T-cell (primary cell): ENCODE measurements at places on chromosomes 2 and 18.

DNA sequence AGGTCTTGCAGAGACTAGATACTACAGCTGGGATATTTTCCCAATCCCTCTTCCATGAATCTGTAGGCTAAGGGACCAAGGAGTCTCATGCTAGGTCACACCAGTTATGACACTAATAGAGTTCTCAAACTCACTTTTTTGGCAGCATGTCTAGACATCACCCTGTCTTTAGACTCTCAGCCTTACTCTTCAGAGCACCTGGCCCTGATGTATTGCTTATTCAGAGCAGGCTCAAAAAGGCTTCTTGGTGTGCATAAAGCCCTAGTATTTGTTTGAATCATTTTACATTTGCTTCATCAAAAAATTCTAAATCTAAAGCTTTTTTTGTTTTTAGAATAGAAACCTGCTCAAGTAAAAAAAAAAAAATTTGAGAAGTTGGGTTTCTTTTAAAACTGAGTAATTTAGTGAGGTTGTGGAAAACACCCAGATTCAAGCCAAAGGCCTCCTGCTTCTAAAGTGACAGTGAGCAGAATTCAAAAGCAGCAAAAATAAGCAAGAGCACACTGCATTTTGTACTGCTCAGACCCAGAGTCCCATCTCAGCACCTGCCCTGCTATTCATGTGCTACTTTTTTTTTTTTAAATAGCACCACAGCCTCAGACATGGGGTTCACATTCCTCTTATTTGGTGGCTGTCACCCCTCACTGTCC lies 18.0 kb upstream of the DNAH6 start:
- DNase-seq = no peak

DNA sequence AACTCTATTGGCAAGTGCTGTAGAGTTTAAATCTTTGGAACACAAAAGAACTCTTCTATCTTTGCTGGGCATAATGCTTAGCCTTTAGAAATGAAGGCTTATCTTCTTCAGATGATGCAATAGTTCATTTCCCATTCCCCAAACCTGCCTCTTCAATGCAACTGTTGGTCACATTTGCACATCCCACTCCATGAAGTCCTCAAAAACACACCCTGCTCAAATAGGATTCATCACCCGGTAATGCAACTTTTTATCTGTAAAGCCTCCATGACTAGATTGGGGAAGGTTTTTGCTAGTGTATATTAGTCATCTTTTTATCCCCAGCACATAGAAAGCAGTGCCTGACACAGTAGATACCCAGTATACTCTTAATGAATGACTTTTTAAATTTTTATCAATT lies 376.4 kb downstream of the RBM43 start:
- no peak for DNase-seq

DNA sequence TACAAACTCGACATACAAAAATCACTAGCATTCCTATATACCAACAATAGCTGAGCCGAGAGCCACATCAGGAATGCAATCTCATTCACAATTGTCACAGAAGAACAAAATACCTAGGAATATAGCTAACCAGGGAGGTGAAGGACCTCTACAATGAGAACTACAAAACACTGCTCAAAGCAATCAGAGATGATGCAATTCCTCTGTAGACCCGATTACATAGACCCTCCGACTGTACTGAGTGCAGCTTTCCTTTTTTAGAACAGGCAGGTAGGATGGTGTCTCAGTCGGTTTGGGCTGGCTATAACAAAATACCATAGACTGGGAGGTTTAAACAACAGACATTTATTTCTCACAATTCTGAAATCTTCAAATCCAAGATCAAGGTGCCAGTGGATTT lies 139.5 kb upstream of the REV1 start:
- DNase-seq = no peak

- no peak for DNase-seq
Observed at GRCh38 chr18:70496353-70497294, 207.8 kb downstream of the SOCS6 start.

DNA sequence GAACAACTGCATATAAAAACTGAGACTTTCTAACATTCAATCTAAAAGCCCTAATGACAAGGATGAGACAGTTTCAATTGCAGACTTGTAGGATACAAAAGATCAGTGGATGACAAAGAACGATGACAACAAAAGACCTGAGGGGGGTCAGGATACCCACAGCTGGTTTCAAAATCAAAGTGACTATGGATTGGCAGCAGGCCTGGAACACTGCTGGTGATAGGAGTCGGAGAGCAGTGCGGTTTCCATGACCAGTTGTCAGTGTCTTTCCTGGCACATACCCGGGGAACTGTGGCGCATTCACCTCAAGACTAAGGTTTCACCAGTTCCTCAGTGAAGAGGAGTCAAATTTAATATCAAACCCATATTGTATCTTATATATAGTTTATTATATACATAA lies 42.0 kb downstream of the EHD3 start:
- no peak for DNase-seq

DNA sequence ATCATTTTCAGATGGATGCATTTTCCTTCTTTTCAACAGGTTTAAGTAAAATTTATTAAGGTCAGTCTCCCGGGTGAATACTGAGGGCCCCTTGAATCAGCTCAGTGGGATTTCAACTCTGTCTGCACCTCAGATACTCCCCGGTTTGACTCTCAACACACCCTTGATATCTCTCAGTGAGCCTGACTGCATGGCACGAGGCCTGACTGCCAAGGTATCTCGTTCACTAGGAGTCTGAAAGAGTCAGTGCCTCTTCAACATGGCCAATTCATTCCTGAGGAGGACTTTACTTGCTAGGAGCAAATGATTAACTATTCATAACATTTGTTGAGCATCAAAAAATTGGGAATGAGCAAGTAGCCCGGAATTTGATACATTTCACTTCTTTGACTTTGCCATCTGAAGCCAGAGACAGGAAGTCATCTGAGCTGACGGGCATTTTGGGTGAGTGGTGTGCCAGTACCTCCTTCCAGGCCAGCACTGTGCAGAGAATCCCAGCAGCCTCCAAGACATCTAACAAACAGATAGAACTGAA lies 81.0 kb downstream of the VAPA start:
- DNase-seq = no peak

DNA sequence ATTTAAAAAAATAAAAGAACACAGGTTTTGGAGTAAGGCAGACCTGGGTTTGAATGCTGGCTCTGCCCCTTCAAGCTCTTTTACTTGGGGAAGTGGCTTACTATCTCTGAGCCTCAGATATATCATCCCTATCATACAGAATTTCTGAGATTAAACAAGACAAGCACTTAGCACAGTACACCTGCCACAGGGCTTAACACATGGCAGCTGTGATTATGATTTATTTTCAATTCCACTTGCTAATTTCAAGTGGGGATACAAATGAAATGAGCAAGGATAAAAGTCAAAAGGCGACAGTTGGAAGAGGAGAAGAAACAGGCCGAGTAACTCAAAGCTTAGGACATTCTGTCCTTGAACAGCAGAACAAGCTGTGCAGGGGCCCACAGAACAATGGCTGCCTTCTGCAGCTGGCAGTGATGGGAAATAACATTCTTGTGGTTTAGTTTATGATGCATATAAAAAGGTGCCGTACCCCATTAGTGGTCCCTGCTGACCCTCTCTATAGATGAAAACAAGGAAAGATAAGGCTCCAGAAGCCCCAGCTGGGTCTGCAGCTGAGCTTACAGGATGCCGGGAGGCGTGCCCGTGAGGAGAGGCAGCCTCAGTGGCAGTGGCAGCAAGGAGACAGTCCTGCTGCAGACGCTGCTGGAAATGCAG lies 45.3 kb downstream of the KIF3C start:
- no peak for DNase-seq

DNA sequence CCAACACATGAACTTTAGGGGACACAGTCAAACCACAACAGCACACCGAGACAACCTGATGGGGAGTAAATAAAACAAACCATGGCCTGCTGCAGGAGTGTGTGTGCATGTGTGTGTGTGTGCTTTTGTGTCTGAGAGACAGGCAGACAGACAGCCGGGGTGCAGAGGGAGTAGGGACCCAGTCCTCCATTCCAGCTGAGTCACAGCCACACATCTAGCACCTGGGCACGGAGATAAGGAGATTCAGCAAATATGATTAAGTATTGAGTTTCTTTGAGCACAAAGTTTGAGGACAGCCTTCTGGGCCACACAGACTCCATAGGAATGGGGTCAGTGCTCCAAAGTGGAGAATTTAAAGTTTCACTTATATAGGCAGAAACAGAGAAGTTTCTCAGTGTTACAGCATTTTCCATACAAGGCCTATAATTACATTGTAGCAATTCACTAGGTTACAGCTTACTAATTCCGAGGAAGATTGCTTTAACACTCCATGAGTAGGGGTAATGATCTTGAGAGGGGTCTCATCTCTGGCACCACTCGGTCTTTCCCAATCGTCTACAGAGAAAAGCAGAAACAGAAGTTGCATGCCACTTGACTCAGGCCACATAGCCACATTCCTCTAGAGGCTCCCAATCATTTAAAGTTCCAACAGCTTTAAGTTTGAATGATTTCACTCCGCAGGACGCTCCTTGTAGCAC lies 30.8 kb upstream of the PRLH start:
- no peak for DNase-seq

- DNase-seq = no peak
Observed at GRCh38 chr2:223051693-223052289, at the start of gene KCNE4. TSS of gene KCNE4 (plus strand) at chr2:223052190. CDS start at chr2:223052831, 641 bp downstream.

DNA sequence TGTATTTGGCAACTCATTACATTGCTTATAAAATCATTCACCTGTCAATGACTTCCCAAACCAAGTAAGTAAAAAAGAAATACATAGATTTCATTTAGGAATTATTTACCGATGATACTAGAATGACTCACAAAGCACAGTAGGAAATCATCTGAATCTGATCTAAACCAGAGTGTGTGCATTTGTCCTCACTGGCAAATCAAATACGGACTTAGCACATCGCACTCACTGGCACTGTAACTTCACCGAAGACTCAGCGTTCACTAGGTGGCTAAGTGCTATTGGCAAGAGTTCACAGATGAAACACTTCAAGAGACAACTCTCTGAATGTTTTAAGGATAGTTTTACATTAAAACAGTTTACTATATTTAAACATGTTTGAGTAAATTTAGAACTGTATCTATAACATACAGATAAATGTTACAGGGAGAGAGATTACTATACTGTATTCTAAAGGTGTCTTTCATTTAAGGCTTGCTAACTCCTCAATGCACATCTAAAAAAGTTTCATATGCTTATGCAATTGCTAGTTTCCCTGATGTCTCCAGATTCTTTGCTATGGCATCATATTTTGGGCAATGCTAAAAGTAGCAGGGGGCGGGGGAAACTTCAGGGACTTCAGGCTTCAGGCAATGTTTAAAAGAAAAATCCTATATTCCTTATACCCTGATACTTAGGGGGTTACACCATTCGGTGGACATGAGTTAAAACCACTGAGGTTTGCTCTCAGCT lies 48.8 kb downstream of the STK39 start:
- DNase-seq = no peak

- DNase-seq = no peak
Observed at GRCh38 chr18:47978141-47978540, 47.7 kb upstream of the SMAD2 start.

DNA sequence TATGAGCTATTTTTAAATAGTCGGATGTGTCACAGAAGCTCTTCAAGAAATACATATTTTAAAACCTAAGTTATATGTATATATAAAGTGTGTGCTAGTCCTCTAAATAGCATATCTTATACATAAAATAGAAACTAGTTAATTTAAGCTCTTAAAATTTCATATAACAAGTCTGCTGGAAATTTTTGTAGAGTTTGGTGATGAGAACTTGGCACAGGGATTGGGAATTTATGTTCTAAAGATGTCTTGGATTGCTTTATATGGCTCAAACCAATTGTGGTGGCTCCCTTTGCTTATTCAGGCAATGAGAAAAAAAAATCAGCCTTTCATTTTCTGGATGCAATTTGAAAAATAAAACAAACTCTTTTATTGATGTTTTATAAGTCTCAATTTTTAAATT lies 142.8 kb upstream of the KCNJ3 start:
- DNase-seq = no peak

- DNase-seq = no peak
Observed at GRCh38 chr2:105859694-105859951, 114.9 kb downstream of the NCK2 start.

DNA sequence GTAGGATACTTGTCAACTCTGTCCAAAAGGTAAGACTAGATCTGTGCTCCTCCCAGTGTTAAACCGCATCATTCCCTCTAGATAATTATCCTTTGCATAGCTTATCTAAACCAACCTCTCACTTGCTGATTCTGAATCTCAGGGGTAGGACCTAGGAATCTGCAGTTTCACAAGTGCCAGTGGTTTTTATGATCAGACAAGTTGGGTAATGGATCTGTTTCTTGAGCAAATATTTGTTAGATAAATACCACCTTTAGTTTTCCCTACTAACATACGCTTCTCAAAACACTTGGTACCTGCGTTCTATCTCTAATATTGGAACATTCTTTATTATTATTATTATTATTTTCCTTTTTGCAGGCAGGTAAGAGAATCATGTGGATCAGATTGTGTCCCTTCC lies 439.9 kb downstream of the PTPRM start:
- no peak for DNase-seq

DNA sequence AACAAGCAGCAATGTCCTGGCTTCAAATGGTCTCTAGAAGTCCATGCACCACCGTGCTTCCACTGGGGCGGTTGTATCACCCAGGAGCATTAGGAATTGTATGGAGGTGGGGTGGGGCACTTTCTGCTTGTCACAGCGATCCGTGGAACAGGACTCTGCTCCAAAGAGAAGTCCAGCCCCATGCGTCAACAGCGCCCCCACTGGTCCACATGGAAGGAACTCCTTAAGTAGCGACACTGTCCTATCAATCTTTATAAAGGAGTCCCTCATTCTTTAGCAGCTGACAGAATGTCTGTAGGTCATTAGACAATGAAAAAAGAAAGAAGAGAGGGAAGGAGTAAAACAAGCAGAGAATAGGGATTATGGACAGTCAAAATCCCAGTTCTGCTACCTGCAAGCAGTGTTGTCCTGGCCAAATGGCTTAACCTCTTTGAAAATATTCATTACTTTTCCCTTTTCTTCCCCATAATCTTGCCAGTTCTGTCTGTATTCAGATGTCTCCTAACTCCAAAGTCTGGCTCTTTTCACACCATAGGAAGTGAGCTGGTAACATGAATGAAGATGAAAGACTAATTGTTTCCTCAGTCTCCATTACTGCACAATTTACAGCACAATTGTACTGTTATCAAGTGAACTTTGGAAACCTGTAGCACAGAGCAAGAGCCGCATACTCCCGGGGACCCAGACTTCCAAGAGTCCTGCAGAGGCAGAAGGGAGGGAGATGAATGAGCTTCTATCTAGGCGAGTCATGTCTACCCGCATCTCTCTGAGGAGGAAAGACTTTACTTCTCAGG lies 9.9 kb downstream of the NFE2L2 start:
- no peak for DNase-seq
